ENCODE measurements at places on chromosomes 7 and 10.

- peak overlapping the region; percentile 79 for H3K4me3 ChIP-seq
- no peak for DNase-seq
- H3K4me1 ChIP-seq = peaks cover 26% of the 10 kb centered on the region
These were observed 1.7 kb downstream of the SFXN3 start for GRCh38 chr10:101032637-101033224.

- no peaks in the 10 kb centered on the region for H3K27me3 ChIP-seq
- no peak overlapping the region for H3K4me3 ChIP-seq
- H3K4me1 ChIP-seq = no peaks in the 10 kb centered on the region
These were observed 2.0 kb upstream of the SFTPA1 start for GRCh38 chr10:79608505-79609375.

- H3K27me3 ChIP-seq = no peaks in the 10 kb centered on the region
- H3K4me3 ChIP-seq = no peak overlapping the region
- no peaks in the 10 kb centered on the region for H3K4me1 ChIP-seq
- no peaks in the 10 kb centered on the region for H3K36me3 ChIP-seq
- no peak for DNase-seq
- no peak overlapping the region for H3K27ac ChIP-seq
These were observed 113.9 kb upstream of the PRSS58 start for GRCh38 chr7:142371586-142372377.

GRCh38 chr10:74024600-74024999 is 26.7 kb downstream of the VCL start:
- H3K4me3 ChIP-seq = no peak overlapping the region
- DNase-seq = no peak
- no peaks in the 10 kb centered on the region for H3K36me3 ChIP-seq

GRCh38 chr7:97128736-97129135 is 11.2 kb downstream of the SDHAF3 start:
- no peak for DNase-seq
- no peak overlapping the region for H3K4me3 ChIP-seq
- no peaks in the 10 kb centered on the region for H3K27me3 ChIP-seq
- H3K27ac ChIP-seq = no peak overlapping the region

DNA sequence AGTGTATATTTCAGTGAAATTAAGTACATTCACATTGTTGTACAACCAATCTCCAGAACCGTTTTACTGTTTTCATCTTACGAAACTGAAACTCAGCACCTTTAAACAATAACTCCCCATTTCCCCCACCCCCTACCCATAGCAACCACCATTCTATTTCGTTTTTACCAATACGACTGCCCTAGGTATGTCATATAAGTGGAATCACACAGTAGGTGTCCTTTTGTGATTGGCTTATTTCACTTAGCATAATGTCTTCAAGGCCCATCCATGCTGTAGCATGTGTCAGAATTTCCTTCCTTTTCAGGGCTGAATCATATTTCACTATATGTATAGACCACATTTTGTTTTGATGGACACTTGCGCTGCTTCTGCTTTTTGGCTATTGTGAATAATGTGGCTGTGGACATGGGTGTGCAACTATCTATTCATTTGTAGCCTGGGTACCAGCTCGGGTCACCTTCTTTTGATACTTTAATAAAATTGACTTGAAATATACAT is 34.3 kb upstream of the DLG5 start:
- H3K4me3 ChIP-seq = no peak overlapping the region
- no peaks in the 10 kb centered on the region for H3K4me1 ChIP-seq
- H3K36me3 ChIP-seq = no peaks in the 10 kb centered on the region
- no peak overlapping the region for H3K27ac ChIP-seq

DNA sequence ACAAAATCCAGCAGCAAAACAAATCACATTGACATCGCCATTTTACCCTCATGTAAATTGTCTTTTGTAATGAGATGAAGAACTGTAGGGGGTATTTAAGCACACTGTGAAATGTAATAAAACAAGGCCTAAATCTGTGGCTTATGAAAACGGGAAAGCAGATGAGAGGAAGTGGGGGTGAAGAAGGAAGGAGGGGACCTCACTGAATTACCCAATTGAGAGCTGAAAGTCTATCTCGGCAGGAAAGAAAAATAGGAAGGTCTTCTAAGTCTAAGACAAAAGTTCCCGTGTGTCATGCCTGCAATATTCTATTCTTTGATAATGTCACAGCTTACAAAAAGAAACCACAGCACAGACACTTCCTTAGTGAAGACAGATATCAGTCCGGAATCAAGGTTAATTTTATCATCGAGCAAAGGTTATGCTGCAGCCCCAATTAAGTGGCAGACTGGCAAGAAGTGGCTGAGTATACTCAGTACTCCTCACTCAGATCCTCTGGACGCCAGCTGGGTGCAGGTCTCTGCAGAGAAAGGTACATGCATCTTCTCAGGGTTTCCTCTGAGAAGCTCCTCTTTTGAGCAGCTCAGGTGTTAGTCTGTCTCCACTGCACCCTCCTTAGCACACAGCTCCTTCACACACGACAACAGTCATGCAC is 239.7 kb downstream of the FANK1 start:
- H3K27ac ChIP-seq = no peak overlapping the region
- peaks cover 9% of the 10 kb centered on the region for H3K4me1 ChIP-seq
- no peaks in the 10 kb centered on the region for H3K36me3 ChIP-seq
- no peak overlapping the region for H3K4me3 ChIP-seq

DNA sequence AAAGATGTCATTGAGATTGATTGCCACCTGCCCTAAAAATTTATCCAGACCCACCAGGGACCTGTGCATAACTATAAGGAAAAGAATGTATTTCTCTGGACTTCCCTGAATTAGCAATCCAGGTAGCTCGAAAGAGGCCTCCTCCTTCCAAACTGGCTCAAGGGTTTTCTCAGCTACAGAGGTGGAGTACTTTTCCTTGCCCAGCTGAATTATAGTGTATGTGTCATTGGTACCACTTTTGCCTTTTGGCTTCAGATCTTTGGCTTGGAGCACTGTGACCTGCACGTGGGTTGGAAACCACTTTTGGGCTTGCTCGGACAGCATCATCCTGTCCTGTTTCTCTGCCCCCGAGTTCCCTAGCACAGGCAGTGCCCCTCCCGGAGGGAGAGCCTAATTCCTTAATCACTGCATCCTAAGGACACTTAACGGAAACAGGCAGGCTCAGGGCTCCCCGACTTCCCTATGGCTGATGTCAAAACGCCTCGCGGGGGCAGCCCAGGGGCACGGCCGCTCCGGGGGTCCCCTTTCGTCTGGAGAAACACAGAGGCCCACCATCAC is 825 bp downstream of the RAB11FIP2 start:
- H3K4me1 ChIP-seq = peaks cover 17% of the 10 kb centered on the region
- no peaks in the 10 kb centered on the region for H3K36me3 ChIP-seq
- H3K4me3 ChIP-seq = peak overlapping the region; percentile 71
- DNase-seq = no peak
- no peaks in the 10 kb centered on the region for H3K27me3 ChIP-seq

DNA sequence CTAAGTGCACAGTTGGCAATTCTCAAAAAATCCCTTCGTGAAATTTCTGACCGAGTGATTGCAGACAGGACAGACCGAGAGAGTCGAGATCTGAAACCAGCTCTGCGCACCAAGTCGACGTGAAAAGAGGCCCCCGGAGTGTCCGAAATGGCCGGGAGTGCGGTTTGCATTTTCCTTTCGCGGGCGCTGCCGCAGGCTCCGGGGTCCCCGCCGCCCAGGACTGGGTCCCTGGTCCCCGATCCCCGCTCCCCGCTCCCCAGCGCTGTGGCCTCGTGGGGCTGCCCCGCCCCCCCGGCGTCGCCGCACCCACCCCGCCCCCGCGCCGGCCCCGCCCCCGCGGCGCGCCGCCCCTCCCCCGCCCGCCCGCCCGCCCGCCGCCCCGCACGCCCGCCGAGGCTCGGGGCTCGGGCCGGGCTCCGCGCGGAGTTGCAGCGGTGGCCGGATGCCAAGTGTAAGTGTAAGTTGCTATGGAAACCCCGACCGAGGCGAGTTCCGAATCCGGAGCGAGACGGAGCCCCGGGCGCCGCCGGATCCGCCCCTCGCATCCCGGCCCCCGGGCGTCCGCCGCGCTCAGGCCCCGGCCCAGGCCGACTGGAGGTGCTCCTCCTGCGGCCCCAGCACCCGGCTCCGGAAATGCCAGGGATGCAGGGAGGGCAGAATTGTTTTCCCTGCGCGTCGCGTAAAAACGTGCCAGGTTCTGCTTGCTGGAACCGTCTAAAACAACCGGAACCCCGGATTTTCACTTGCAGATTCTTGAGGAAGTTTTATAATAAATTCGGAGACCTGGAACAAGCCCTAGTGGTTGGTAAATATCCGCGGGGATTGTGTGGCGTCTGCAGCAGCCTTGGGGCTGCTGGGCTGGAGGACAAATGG is 4.6 kb downstream of the BMI1 start:
- H3K4me1 ChIP-seq = peaks cover 37% of the 10 kb centered on the region
- peaks cover 6% of the 10 kb centered on the region for H3K36me3 ChIP-seq
- H3K27ac ChIP-seq = peak overlapping the region; percentile 63

DNA sequence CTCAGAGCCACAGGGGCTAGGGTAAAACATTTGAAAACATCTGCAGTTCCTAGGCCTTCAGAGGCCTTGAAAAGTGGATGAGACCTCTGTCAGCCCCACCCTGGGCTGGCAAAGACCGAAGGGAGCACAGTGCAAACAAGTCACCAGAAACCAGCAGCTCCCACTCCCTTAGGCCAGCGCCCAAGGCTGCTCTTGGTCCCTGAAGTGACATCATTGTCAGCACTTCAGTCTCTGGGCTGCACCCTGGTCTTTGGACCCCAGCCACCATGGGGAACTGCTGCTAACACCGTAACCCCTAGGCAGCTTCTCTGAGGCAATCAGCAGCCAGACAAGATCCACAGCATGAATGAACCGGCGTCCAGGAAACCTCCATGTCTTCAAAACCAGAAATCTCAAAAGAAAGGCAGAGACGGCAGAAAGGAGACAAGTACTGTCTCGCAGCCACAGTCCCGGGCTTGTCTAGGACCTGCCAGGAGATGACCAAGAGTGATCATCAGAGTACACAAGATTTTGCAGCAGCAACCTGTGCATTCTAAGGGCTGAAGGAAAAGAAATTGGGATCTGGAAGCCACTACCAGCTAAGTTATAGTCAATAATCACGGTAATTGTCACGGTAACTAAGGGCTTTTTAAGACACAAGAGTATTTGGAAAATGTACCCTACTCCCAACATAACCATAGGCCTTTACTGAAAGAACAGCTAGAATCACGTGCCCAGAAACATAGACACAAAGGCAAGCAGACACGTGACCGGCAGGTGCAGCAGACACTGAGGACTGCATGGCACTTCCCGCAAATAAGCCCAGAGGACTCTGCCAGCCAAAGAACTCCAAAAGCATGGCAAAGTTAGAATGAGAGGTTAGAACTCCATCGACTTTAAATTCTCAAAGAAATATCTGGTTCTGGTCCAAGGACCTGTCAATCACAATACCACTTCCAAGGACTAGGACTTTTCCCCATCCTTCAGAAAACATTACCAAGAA is 23.3 kb downstream of the CPXM2 start:
- no peaks in the 10 kb centered on the region for H3K27me3 ChIP-seq
- H3K4me1 ChIP-seq = no peaks in the 10 kb centered on the region
- no peaks in the 10 kb centered on the region for H3K36me3 ChIP-seq

GRCh38 chr10:101020427-101021075 is 10.4 kb downstream of the PDZD7 start:
- no peaks in the 10 kb centered on the region for H3K36me3 ChIP-seq
- H3K27ac ChIP-seq = no peak overlapping the region
- H3K4me3 ChIP-seq = no peak overlapping the region

GRCh38 chr7:36300696-36301350 is 88.8 kb upstream of the ANLN start:
- DNase-seq = no peak
- no peak overlapping the region for H3K27ac ChIP-seq
- H3K4me3 ChIP-seq = no peak overlapping the region
- H3K4me1 ChIP-seq = no peaks in the 10 kb centered on the region

GRCh38 chr10:114024876-114025610 is 18.6 kb upstream of the ADRB1 start:
- H3K27ac ChIP-seq = peak overlapping the region; percentile 54
- no peaks in the 10 kb centered on the region for H3K27me3 ChIP-seq
- no peak overlapping the region for H3K4me3 ChIP-seq
- peak; percentile 78 for DNase-seq

GRCh38 chr7:136803028-136803427 is 65.4 kb upstream of the CHRM2 start:
- H3K4me3 ChIP-seq = no peak overlapping the region
- no peaks in the 10 kb centered on the region for H3K4me1 ChIP-seq
- no peaks in the 10 kb centered on the region for H3K36me3 ChIP-seq
- DNase-seq = no peak
- H3K27ac ChIP-seq = no peak overlapping the region

DNA sequence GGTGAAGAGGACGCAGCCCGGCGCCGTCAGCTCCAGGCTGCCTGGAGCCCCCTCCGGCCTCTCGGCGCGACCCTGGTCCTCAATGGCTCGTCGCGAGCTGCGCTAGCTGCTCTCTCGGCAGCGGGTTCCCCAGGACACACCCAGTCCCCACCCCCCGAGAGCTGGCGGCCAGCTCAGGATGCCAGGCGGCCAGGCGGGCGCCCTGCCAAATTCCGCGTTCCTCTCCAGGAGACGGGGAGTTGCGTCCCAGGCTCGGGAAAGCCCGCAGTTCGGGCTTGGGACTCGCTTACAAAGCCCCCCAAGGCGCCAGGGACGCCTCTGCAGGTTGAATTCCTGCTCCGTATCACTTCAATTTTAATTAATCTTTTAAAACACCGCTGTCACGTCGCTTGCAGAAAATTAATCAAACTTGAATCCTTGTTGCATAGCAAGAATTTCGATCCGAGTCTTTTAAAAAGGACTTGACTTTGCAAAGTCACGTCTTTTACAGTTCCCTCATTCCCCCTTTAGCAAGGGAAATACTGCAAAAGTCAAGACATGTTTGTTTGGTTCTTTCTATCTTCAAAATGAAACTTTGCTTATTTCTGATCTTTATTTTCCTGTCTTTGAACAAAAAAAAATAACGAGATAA is 28.2 kb downstream of the SKIDA1 start:
- DNase-seq = no peak
- no peaks in the 10 kb centered on the region for H3K36me3 ChIP-seq
- H3K4me3 ChIP-seq = peak overlapping the region; percentile 67
- no peak overlapping the region for H3K27ac ChIP-seq

- DNase-seq = no peak
- H3K4me3 ChIP-seq = no peak overlapping the region
- H3K36me3 ChIP-seq = no peaks in the 10 kb centered on the region
- no peak overlapping the region for H3K27ac ChIP-seq
These were observed 83.0 kb upstream of the PHYHIPL start for GRCh38 chr10:59093461-59093860.

DNA sequence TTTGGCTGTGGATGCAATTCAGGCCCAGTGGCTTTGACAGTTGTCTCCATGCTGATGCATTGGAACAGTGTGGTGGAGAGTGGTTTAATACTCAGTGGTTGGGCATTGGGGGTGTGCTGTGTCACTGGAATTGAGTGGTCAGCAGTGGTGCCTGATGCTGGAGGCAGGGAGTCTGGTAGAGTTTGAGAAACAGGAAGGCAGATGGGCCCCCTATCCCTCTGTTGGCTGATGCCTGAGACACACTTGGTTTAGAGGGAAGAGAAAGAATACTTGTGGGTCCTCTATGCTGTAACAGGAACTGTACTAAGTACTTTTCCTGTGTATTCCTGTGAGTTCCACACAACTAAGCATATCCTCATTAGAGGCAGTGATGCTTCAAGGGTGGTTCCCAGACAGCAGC is 55.4 kb downstream of the EEPD1 start:
- H3K4me1 ChIP-seq = no peaks in the 10 kb centered on the region
- H3K36me3 ChIP-seq = no peaks in the 10 kb centered on the region
- H3K27ac ChIP-seq = no peak overlapping the region
- H3K27me3 ChIP-seq = no peaks in the 10 kb centered on the region
- no peak overlapping the region for H3K4me3 ChIP-seq

Measured in B cell (primary cell).